ENCODE measurements at places on chromosomes 2 and 18. TPM values are rescaled to one million over a fixed set of nuclear protein-coding genes. Genes with fewer than 3 reads are reported as not detected.

SLC19A3 gene
- not detected for total RNA-seq

CD8B gene
- total RNA-seq, result not detected

LBX2 gene
- total RNA-seq, result 3.8 TPM

SCN7A gene
- total RNA-seq, result not detected

SLC40A1 gene
- total RNA-seq, result 5.7 TPM

ERFE gene
- 1.2 TPM for total RNA-seq

HADHA gene
- total RNA-seq, result 151 TPM

CDK15 gene
- not detected for total RNA-seq

SLC16A14 gene
- total RNA-seq, result 0.22 TPM

IL36RN gene
- not detected for total RNA-seq

SLC9A4 gene
- total RNA-seq, result 0.07 TPM

AQP12A gene
- not detected for total RNA-seq

SLC9A2 gene
- not detected for total RNA-seq

CIB4 gene
- not detected for total RNA-seq

UGT1A8 gene
- total RNA-seq, result not detected

PID1 gene
- not detected for total RNA-seq

ANKRD53 gene
- 2.2 TPM for total RNA-seq

SOWAHC gene
- 3.6 TPM for total RNA-seq

GAL3ST2 gene
- total RNA-seq, result not detected

HOXD4 gene
- total RNA-seq, result 13.7 TPM

TTN gene
- total RNA-seq, result 0.49 TPM

RPL31 gene
- 1,355 TPM for total RNA-seq

ZNF385B gene
- not detected for total RNA-seq

DCDC2C gene
- total RNA-seq, result not detected

ASB18 gene
- total RNA-seq, result not detected

TNFRSF11A gene
- 11.1 TPM for total RNA-seq

CFAP65 gene
- total RNA-seq, result not detected

ABCB11 gene
- 0.44 TPM for total RNA-seq

CYS1 gene
- 0.25 TPM for total RNA-seq

REG3A gene
- not detected for total RNA-seq

HRH4 gene
- not detected for total RNA-seq

ASXL3 gene
- total RNA-seq, result 1.7 TPM

NAT8 gene
- total RNA-seq, result not detected

SPTBN1 gene
- 320 TPM for total RNA-seq

CAVIN2 gene
- total RNA-seq, result 171 TPM

NCKAP5 gene
- 3.0 TPM for total RNA-seq

CROCC2 gene
- total RNA-seq, result not detected

TSHZ1 gene
- total RNA-seq, result 11.4 TPM

REEP1 gene
- 0.53 TPM for total RNA-seq

DNAH6 gene
- 0.25 TPM for total RNA-seq

ST8SIA3 gene
- total RNA-seq, result not detected

PDCD1 gene
- not detected for total RNA-seq

TPGS2 gene
- 150 TPM for total RNA-seq

CHRND gene
- not detected for total RNA-seq

CCT4 gene
- 220 TPM for total RNA-seq

TCF23 gene
- total RNA-seq, result not detected

NEU4 gene
- not detected for total RNA-seq

POTEJ gene
- total RNA-seq, result not detected

ALKAL2 gene
- not detected for total RNA-seq

ANKRD29 gene
- total RNA-seq, result 2.6 TPM

ACTG2 gene
- not detected for total RNA-seq

CCNT2 gene
- 35.5 TPM for total RNA-seq
